Activated T-cell treated with anti-CD3 and anti-CD28 coated beads for 48 hours (primary cell): ENCODE measurements at places on chromosomes 7 and 10.

DNA sequence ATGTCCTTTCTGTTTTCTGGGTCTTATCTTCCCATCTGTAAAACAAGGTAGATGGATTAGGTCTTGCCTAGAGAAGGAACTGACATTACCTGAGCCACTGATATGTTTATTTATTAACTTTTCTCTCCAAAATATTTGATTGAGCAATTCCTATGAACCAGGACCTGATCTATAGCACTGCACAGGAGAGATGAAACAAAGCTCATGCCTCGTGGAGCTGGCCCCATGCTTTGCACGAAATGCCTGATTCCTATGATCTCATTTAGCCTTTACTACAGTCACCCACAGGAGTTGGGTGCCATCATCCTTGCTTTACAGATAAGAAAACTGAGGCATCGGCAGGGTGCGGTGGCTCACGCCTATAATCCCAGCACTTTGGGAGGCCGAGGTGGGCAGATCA is 48.2 kb upstream of the ZMIZ1 start:
- no peak for DNase-seq

DNA sequence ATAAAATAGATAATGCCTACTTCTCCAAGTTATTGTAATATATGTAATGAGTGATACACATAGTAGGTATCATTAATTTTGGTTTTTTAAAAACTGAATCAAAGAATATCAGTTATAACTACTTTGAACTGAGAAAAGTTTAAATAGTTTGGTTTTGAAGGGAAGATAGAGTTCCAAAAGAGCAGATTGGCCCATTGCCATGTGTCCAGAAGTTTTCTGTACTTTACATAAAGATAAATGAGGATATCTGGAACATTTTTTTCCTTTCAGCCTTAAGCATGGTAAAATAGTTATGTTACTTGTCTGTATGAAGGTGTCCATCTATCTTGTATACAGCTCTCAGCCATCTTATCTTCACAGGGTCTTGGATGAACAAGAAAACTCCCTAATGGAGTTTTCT is 97.9 kb upstream of the MXI1 start:
- DNase-seq = no peak

DNA sequence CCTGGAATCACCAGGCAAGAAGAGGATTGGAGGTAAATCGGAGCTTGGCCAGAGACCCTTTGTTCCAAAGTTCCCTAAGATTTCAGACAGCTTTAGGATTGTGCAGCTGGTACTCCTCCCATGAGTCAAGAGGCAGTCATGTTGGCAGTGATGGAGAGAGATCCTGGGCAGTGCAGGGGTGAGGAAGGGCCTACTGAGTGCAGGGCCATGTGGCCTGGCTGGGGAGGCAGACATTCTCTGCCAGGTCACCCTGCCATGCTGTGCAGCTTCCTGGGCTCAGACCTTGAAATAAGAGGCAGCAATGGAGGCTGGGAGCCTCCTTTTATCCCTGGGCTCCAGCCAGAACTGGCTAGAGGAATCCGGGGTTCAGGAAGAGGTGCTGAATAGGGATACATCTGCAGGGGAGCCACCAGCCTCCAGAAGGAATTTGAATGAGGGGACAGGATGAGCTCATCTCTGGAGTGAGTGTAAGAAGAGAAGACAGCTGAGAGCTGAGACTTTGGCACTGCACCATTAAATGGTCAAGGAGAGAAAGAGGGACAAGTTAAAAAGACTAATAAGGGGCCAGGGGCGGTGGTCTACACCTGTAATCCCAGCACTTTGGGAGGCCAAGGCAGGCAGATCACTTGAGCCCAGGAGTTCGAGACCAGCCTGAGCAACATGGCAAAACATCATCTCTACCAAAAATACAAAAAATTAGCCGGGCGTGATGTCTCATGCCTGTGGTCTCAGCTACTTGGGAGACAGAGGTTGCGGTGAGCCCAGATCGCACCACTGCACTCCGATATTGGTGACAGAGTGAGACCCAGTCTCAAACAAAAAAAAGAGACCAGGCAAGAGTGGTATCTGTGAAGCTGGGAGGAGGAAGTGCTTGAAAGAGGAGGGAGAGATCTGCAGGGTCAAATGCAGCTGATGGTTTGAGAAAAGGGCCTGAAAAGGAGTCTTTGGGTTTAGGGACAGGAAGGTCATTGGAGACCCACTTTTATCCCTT is 12.0 kb downstream of the SFTPD start:
- DNase-seq = no peak

GRCh38 chr10:71658467-71658745 is 61.2 kb downstream of the C10orf105 start:
- no peak for DNase-seq

DNA sequence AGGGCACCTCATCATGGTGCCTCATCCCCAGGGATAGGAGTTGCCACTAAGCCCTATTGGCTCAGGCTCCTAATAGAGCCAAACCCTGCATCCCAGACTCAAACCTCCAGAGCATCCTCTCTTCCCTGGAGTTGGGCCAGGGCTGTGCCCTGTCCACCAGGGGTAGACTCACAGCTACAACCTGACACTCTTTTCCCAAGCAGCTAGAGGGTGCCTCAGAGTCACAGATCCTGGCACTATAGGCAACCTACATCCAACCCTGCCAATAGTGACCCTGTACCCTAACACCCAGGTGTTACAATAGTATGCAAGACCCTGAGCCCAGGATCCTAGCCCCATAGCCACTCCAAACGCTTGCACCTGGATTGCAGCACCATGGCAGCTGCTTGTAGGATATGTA is 64.0 kb upstream of the PLA2G12B start:
- DNase-seq = no peak

- no peak for DNase-seq
These were observed 459.3 kb downstream of the HTR7 start for GRCh38 chr10:90398566-90398965.

DNA sequence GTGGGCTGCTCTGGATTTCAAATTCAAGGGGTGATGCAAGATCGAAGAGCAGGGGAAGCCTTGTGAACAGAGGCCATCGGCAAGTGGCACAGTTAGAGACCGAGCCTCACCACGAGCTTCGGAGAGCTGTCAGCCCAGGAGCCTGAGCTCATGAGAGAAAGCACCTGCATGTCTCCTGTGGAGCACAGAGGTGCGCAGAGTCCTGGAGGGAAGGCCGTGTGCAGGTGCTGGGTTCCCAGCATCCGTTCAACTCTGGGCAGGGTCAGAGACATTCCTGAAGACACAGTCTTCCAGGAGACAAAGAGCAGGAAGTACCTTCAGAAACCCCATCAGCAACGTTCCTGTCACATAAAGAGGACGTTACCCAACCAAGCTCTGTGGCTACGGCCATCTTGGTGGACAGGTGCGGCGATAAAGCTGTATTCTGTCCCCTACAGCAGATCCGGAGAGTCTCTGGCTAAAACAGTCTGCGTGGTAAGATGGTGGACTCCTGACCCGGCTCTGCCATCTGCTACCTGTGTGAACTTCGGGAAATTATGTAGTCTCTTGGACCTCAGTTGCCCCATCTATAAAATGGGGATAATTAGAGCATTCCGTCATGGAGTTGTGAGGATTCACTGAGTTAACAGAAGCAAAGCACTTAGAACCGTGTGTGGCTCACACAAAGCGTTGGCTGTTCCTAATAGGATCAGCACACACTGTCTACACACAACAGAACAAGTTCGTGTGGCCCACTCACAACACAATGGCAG is 40.6 kb downstream of the NOD1 start:
- no peak for DNase-seq

DNA sequence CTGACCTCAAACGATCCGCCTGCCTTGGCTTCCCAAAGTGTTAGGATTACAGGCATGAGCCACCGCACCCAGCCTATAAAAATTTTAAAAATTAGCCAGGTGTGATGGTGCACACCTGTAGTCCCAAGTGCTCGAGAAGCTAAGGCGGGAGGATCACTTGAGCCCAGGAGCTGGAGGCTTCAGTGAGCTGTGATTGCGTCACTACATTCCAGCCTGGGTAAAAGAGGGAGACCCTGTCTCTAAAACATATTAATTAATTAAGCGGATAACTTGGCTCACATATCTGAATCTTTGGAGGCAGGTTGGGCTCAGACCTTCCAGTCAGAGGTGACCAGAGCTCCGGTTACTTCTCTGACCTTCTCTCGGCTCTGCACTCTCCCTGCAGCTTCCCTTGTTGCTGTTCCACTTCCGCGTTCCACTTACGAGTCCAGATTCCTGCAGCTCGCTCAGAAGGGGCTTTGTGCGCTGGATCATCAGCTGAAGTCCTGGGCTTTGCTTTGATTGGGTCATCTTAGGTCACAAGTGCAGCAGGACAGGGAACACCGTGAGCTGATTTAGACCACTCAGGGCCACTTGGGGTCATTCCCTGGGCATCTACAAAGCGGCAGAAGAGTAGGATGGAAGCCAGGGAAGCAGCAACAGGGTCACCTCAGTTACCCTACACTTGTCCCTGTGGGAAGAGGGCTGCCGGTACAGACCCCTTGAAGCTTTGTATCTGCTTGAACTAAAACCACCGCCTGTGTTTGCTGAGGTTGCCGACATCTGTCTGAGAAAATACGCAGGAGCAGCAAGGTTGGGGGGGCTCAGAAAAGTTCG is 2.0 kb upstream of the ARPC1B start:
- DNase-seq = no peak

GRCh38 chr10:79320316-79320715 is 27.0 kb upstream of the PPIF start:
- no peak for DNase-seq

- no peak for DNase-seq
These were observed 561.1 kb downstream of the ACTR3B start for GRCh38 chr7:153320681-153321080.

DNA sequence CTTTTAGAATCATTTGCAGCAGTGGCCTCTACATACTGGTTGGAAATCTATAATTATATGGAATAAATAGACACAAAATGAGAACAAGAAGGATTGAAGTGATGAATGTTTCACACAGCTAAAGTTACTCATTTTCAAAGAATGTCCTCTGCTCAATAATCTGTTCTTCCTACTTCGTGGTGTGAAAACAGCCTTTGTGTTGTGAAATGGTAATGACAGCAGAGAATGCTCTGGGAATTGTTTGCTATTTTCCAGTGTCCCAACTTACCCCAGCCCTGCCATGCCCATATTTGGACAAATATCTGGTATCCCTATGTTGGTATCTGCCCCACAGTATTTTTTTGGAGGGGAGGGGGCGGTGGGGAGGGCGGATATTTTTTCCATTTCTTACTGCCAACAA is 130.4 kb downstream of the GLI3 start:
- DNase-seq = no peak

DNA sequence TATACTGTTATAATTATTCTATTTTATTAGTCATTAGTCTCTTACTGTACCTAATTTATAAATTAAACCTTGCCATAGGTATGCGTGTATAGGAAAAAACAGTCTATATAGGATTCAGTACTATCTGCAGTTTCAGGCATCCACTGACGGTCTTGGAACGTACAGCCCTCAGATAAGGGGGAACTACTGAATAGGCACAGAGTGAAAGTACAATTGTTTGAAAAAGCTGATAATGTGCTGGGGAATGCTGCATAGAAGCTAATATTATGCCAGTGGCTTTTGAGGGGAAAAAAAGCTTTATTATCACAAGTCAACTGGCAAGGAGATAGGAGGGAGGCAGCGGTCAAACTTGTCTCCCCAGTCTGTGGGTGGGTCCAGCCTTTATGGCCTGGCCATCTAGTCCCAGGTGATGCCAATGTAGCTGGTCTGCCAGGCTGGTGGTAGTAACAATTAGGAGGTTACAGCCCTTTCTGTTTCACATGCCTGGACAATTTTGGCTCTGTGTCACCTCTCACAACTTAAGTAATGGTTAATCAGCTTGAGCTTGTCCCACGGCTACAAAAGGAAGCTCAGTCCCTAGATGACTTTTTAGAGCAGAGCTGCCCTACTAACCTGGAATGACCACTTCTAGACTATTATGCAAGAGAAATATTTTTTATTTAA is 8.3 kb upstream of the FMC1 start:
- no peak for DNase-seq

- no peak for DNase-seq
These were observed 716.1 kb downstream of the KCNMA1 start for GRCh38 chr10:76921383-76922010.

GRCh38 chr7:45080958-45081669 is 7.7 kb downstream of the NACAD start:
- no peak for DNase-seq

DNA sequence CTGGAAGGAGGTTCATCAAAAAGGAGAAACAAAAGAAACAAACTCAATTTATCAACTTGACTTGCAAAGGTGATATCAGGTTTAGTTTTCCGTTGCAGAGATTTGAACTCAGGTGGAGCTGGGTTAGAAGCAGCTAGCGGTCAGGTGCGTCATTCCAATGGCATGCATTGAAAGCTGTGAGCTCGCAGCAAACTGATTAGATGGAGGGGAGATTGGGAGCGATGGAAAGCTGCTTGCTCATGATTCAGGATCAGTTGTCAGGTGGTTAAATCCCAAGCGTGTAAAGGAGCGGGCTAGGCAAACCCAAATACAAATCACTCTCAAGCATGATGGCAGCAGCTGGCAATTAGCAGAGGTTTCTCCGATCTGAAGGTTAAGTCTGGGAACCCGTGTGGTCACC is 49.3 kb upstream of the AFAP1L2 start:
- DNase-seq = no peak

DNA sequence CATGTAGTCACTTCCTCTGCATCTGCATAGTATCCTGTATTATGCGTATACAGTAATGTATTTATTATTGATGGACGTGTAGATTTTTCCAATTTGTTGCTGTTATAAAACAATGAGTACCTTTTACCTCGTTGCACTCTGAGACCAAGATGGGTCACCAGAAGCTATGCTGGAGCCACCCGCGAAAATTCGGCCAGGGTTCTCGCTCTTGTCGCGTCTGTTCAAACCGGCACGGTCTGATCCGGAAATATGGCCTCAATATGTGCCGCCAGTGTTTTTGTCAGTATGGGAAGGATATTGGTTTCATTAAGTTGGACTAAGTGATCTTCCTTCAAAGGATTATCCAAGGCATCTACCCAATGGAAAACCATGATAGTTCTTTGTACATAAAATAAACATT is 1.0 kb downstream of the PSMC2 start:
- DNase-seq = no peak

- DNase-seq = no peak
These were observed 676 bp upstream of the HTR7 start for GRCh38 chr10:90858461-90858968.

- no peak for DNase-seq
These were observed 2.3 kb upstream of the JAKMIP3 start for GRCh38 chr10:132063432-132063831.

DNA sequence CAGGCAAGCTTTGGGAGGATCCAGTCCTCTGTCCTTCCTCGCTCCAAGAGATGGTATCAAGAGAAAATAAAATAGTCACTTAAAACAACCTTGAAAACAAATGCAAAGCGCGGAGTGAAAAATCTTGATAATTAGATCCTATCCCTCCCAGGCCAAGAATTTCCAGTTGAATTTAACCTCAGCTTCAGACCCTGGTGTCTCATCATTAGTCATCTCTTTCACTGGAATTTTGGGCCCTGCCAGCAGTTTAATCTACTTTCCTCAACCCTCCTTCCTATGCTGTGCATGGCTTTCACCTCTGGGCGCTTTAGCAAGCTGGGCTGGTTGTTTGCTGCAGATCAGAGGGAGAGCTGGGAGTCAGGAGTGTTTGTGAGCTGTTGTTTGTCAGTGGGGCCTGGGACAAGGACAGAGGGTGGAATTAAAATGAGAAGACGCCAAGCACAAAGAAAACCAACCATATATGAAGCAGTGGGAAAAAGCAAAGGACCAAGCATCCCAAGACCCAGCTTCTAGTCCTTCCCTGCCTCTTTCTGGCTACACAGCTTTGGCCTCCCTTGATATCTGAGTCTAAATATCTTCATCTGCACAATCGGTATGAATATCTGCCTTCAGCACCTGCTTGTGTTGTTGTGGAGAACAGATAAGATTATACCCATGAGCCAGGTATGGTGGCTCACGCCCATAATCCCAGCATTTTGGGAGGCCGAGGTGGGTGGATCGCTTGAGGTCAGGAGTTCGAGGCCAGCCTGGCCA is 13.5 kb downstream of the MYOF start:
- no peak for DNase-seq

- no peak for DNase-seq
These were observed 487.2 kb downstream of the RPS24 start for GRCh38 chr10:78520737-78521430.
